Stimulated activated naive CD4-positive, alpha-beta T cell treated with Interleukin-2 at 50 U/mL for 16 hours (primary cell): ENCODE measurements at places on chromosomes 4 and X.
A peak's percentile ranks its signal among the peaks of the same experiment; 100 is the strongest.

- DNase-seq, result no peak
Measured at GRCh38 chr4:8280876-8281440, 11.4 kb downstream of the HTRA3 start.

GRCh38 chr4:1277667-1278665 is 11.7 kb upstream of the MAEA start:
- DNase-seq, result no peak

GRCh38 chr4:145299380-145300076 is 119.1 kb upstream of the OTUD4 start:
- peak; percentile 61 for DNase-seq

GRCh38 chr4:36399762-36400353 is 118.4 kb downstream of the DTHD1 start:
- peak; percentile 7 for DNase-seq

- DNase-seq, result no peak
Measured at GRCh38 chr4:82866706-82867385, 24.1 kb downstream of the SEC31A start.

DNA sequence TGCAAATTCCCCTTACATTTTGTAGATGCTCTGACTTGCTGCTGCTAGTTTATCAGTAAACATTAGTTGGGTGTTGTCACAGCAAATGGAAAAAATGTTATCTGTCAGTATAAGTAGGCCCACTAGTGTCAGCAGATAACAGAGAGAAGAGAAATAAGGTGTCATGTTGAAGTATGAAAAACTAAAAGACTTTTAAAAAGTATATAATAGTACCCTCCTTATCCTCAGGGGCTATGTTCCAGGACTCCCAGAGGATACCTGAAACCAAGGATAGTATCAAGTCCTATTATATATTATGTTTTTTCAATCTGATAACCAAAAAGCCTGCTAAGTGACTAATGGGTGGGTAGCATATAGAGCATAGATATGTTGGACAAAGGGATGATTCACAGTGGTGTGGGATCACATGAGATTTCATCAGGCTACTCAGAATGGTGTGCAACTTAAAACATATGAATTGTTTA is 11.6 kb upstream of the BMP2K start:
- no peak for DNase-seq

GRCh38 chrX:139324756-139325155 is 205.8 kb upstream of the F9 start:
- no peak for DNase-seq

GRCh38 chr4:73894001-73894400 is 24.8 kb downstream of the CXCL1 start:
- no peak for DNase-seq

DNA sequence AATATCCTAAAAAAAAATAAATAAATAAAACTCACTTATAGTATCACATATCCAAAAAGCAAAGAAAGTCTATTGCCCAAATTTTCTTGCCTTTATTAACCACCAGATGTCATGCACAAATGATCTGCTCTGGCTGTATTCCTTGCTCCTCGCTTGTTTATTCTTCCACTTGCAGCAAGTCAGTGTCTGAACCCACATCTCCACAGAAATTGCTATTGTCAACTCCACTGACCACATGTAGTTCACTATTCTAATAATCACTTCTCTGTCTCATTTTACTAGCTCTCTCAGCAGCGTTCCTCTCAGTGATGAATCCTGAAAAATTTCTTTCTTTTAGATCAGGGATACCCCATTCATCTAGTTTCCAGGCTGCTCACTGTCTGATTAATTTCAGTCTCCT is 29.3 kb upstream of the CXXC4 start:
- DNase-seq, result no peak

DNA sequence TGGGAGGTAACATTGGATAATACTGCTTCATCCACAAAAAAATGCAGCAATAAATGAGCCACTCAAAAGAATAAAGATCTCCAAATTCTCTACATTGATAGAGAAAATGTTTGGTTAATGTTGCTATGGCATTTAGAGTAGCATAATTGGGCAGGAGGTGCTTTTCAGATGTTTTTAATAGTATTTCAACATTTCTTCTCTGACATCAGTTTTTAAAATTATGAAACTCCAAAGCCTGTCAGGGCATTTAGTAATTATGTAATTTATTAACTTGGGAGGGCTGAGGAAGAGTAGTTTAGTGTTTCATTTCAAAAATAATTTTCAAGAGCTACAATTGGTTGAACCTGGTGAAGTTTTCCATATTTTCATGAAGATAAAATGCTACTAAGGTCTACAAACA is 211.3 kb upstream of the INTU start:
- no peak for DNase-seq

- DNase-seq, result no peak
Measured at GRCh38 chr4:169293343-169294176, 22.8 kb upstream of the SH3RF1 start.

DNA sequence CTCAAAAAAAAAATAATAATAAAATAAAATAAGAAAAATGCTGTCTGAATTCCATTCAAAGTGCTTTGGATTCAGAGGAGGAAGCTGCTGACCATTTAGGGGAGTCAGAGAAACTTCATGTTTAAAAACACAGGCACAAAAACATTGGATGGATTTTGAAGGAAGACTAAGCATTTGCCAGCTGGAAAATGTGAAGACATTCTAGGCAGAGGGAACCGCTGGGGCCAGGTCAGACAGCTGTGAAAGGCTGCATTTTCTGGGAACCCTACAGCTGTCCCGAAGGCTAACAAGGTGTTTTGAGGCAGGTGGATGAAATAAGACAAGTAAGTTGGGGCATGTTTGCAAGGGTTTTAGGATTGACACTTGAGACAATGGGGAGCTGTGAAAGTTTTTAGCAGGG is 38.6 kb downstream of the ING2 start:
- no peak for DNase-seq

GRCh38 chr4:29375716-29376115 is 1344.5 kb upstream of the PCDH7 start:
- DNase-seq, result no peak

- DNase-seq, result no peak
Measured at GRCh38 chr4:147247579-147247978, 233.3 kb upstream of the EDNRA start.

DNA sequence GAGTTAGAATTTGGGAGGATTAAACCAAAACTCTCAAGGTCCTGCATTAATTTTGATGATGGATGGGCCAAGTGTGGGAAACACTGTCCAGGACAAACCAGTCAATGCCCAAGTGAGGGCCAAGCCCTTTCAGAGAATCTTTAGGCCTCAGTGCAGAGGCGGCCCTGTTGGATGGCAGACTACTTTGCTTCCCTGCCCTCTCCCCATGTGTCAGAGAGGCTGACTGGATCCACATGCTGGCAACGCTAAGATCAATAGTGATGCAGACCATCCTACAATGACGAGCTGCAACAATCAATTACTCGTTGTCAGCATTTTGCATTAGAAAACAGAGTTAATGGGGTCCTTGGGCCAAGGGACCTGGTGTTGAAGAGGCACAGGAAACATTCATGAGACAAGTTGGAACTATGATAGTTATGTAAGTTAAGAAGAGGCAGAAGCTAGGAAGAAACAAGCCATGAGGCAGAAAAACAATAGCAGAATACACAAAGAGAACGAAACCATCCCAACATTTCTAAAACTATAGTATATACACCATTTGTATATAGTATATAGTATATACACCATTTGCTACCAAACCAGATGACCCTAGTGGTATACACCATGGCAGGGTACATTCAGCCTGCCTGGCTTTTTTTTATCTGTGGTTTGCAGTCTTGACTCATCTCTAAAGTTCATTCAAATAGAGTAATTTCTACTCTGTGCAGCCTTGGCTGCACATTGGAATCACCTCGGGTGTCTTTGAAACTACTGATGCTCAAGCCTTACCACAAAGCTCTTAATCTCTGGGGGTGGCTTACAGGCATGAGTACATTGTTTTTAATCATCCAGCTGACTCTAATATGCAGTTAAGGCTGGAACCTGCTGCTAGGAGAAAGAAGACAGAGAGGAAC is 147.7 kb upstream of the GYPA start:
- DNase-seq, result no peak

GRCh38 chrX:118698516-118699170 is 28.8 kb upstream of the IL13RA1 start:
- DNase-seq, result no peak

DNA sequence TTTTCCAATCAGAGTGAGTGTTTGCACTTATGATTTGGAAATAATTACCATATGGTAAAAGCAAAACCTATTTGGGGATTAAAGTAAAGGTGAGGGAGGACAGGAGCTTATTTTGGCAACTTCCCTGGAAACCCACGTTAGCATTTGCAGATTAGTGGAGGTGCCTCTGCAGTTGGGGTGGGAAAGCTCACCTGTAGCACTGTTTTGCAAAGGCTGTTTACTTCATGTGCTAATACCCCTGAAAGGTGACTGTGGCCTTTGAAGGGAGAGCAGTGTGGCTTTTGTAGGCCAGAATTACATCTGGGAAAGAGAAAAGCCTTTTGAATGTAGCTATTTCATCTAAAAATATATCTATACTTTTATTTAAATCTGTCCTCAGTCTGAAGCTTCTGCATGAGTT is 9.4 kb downstream of the SUPT20HL1 start:
- no peak for DNase-seq
